Kidney (tissue), 22 donors: ENCODE measurements at places on chromosomes 13 and 19. TPM values are rescaled to one million over a fixed set of nuclear protein-coding genes. Genes with fewer than 3 reads are reported as not detected.

TRIP10 gene
- total RNA-seq = 92.9 TPM

ZNF296 gene
- 2.1 TPM for total RNA-seq

DAND5 gene
- total RNA-seq = not detected

CYP4F3 gene
- 2.2 TPM for total RNA-seq

CASP14 gene
- 0.16 TPM for total RNA-seq

GRCh38 chr19:38229585-38230073, 5.6 kb upstream of the DPF1 start:
- DNase-seq = peak; percentile 94

GRCh38 chr13:71213252-71213821, 653.7 kb downstream of the DACH1 start:
- DNase-seq = no peak

DNA sequence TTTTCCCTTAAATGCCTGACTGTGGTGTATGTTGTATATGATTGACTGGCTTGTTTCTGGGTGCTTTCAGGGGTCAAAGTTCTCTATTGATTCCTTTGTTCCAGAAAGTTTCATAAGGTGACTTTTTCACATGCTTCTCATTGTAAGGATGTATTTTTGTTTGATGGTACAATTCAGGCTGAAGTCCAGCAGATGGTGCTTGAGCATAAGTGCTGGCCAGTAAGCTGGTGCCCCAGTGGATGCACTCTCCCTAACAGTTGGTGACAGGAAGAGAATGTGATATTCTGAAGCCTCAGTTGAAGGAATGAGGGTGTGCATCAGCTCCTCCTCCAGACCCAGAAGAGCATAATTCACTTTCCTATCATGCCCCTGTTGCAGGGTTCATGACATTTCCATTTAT, 1941.6 kb upstream of the PRR20A start:
- DNase-seq = peak; percentile 19

DNA sequence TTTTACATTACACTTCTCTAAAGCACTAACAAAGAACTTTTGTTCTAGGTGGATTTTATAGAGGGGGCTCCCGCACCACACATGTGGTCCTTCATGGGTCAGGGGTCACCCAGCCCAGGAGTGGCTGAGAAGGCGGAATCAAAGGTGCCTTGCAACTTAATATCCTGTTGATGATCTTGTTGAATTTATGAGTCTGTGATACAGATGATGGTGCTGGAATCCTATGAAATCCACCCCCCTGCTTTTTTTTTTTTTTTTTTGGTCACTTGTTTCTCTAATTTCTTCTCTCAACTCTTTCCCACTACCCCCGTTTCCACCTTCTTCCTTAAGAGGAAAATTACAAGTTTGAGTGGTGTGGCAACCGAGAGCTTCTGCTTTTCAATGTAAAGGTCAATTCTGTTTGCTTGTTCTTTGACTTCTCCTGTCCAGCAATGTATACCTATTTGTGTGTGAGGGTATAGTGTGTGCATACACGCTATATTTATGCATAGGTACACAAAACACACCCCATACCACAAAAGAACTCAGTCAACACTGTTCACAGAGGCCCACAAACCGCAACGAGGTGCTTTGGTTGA, 4.2 kb upstream of the ZIC2 start:
- DNase-seq = no peak

- peak; percentile 24 for DNase-seq
These were observed 37.5 kb downstream of the HSPH1 start for GRCh38 chr13:31124204-31124603.

DNA sequence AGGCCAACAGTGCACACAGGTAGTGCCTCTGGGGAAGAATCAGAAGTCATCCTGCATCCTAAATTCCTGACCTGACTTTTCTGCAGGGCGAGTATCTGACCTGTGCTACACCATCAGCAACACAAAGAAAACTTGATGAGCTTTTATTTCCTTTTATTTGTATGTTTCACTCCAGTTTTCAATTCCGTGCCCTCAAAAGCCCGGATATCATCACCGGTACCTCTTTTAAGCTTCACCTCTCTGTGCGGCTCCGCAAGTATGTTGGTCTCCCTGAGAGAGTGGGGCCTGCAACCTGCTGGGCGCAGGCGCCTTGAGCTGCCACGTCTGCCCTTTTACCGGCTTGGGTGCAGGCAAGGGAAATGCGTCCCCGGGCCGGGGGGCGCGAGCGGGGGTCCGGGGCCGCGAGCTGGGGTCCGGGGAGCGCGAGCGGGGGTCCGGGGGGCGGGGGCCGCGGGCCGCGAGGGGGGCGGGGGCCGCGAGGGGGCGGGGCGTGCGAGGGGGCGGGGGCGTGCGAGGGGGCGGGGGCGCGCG, 4.3 kb upstream of the DUXA start:
- DNase-seq = peak; percentile 84

DNA sequence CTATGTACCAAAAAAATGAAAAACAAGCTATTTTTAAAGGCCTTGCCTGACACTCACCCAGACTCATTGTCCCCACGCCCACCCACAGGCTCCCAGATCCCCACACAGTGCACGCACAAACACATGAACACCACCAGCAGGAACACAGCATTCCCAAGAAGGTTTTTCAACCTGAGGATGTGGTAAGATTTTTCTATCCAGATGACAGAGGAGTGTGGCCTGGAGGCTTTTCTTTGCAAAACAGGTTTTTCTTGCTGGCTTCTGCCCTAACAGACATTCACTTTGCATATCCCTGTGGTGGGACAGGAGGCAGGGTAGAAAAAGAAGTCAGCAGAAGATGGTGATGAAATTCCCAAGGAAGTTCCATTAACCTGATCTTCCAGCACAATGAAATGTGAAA, 97.8 kb downstream of the KLF12 start:
- no peak for DNase-seq

GRCh38 chr13:51663973-51664957, 80.0 kb downstream of the WDFY2 start:
- DNase-seq = no peak

DNA sequence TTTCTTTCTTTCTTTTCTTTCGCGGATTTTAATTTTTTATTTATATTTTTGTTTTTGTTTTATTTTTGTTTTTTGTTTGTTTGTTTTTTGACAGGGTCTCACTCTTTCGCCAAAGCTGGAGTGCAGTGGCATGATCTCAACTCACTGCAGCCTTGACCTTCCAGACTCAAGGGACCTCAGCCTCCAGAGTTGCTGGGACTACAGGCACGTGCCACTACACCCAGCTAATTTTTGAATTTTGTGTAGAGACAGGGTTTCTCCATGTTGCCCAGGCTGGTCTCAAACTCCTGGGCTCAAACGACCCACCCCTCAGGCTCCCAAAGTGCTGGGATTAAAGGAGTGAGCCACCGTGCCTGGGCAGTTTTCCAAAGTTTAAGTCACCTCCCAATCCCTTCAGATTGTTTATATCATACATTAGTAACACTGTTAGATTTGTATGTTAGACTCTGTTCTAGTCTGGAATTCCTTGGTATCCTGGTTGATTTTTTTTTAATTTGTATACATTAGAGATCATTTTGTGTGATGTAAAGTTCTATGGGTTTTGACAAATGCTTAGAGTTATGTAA, 597.3 kb downstream of the DCT start:
- no peak for DNase-seq

GRCh38 chr19:13104360-13104847, 1.7 kb upstream of the LYL1 start:
- DNase-seq = no peak

DNA sequence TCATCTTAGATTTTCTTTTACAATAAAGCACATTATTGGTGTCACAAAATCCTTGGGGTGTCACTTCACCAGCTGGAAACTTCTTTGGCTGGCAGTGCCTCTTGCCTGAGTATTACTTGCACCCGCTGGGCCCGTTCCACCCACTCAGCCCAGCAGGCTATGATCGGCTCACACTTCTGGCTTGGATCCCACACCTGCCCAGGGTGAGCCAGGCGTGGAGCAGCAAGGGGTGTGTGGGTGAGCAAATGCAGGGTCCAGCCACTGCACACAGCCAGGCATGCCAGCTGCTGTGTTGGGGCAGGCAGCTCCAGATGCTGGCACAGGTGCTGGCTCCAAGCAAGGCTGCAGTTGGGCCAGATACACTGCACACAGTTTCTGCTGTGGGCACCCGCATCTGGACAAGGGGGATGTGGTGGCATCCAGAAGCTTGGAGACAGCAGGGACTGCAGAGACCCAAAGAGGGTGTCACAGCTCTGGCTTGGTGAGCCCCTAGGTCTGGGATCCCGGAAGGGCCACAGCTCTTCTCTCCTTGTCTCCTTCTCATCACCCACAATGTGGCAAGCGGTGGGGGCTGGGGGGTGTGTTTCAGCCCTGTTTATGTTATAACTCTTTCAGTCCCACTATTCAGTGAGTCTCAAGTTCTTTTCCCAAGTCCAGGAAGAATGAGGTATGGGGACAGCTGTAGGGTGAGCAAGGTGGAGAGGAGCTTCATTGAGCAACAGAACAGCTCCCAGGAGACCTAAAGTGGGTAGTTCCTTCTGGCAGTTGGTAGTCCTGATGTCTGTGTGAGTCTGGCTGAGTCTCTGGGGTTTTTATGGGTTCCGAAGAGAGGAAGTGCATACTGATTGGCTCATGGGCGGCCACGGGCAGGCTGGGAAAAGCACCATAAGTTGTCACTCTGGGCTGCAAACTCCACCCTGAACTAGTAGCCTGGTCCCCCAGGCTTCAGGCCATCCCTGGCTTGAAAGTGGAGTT, 25.3 kb upstream of the TBC1D4 start:
- no peak for DNase-seq

GRCh38 chr13:28429685-28430290, 65.1 kb downstream of the FLT1 start:
- no peak for DNase-seq
